Stomach (tissue), 19 donors: ENCODE measurements at places on chromosomes 1 and 21. TPM values are rescaled to one million over a fixed set of nuclear protein-coding genes. Genes with fewer than 3 reads are reported as not detected.

DNA sequence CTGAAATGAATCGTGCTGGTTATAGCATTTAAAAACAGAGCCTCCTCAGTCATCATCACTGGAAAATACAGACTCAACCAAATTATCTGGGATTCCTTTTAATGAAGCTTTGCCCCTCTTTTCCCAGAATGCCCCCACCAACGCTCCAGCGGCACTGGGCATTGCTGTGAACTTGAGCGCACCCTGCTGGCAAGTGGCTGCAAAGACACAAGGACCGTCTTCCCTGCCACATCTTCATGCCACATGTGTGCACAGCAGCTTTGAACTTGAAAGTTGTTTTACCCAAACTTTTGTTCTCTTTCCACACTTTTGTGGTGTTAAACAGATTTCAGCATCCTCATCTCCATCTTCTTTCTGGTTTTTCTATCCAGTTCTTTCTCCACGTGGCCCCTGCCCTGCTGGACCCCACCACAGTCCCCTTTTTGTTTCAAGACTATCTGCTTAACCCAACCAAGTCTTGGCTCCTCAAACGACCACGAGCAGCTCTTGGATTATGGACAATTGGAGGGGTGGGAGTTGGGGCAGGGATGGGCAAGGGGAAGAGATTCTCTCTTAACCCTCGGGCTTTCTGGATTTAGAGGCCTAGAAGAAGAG, 12.8 kb upstream of the LMX1A start:
- H3K4me3 ChIP-seq = no peak overlapping the region
- H3K36me3 ChIP-seq = no peaks in the 10 kb centered on the region
- H3K27me3 ChIP-seq = peaks cover 3% of the 10 kb centered on the region
- DNase-seq = peak; percentile 80
- H3K4me1 ChIP-seq = peaks cover 5% of the 10 kb centered on the region

DNA sequence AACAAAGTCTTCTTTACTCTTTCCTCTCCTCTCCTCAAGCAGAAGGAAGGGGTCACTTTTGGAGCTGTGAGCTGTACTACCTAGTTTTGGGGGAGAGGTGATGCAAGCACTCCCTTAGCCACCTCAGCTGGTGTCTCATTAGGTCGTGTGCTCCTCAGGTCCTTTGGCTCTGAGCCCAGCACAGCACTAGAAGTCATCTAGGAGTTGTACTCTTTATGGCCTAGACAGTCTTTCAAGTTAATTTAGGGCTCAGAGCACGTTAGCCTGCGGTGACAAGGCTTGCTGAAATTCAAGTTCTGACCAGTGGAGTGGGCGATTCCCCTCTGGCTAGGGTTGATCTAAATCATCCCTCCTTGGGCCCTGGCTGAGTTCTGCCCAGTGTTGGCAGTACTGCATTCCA, 48.0 kb upstream of the WDR26 start:
- H3K27ac ChIP-seq = no peak overlapping the region
- no peak for DNase-seq
- H3K4me1 ChIP-seq = no peaks in the 10 kb centered on the region
- H3K27me3 ChIP-seq = no peaks in the 10 kb centered on the region
- H3K4me3 ChIP-seq = no peak overlapping the region

FMOD gene
- total RNA-seq = 14.7 TPM

FAM20B gene
- total RNA-seq = 17.4 TPM

DNA sequence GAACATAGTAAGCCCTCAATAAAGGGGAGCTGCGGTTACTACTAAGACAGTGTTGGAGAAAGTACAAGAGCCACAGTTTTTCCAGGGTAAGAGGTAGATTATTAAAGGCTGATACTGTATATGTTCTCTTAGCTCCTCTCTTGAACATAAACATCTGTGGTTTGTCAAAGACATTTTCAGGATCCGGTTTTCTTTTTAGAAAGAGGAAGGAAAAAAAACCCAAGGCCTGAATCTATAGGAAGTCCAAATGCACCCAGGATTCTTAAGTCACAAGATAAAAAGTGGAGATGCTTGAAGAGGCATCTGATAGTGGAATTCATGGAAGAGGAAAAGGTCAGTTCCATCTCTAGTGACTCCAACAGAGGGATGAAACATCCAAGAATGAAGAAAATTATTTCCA, 24.6 kb upstream of the SLC45A3 start:
- H3K27ac ChIP-seq = no peak overlapping the region
- DNase-seq = no peak
- H3K4me1 ChIP-seq = peaks cover 58% of the 10 kb centered on the region
- H3K27me3 ChIP-seq = no peaks in the 10 kb centered on the region

DNA sequence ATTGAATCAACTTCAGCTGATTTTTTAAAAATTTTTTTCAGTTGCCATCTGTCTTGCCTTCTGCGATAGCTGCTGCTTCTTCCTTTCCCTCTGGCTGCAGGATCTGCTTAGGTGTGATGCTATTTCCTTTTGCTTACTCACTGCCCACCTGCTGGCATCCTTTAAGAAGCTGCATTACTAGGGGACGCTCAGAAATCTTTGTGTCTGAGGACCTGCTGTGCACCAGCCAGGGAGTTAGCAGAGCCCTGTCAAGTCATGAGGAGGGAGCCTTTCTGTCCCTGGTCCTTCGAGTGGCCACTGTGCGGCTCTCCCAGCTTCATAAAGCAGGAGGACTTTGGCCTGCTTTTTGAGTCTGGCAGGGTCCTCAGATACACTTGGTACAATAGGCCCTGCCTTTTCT, 327.8 kb downstream of the USH2A start:
- no peaks in the 10 kb centered on the region for H3K27me3 ChIP-seq
- H3K36me3 ChIP-seq = no peaks in the 10 kb centered on the region
- H3K27ac ChIP-seq = no peak overlapping the region
- DNase-seq = no peak
- no peaks in the 10 kb centered on the region for H3K4me1 ChIP-seq

TEX38 gene
- total RNA-seq = not detected

GRCh38 chr1:72438270-72438669, 155.9 kb upstream of the NEGR1 start:
- H3K36me3 ChIP-seq = no peaks in the 10 kb centered on the region
- H3K27ac ChIP-seq = no peak overlapping the region
- no peaks in the 10 kb centered on the region for H3K4me1 ChIP-seq
- no peak overlapping the region for H3K4me3 ChIP-seq

DNA sequence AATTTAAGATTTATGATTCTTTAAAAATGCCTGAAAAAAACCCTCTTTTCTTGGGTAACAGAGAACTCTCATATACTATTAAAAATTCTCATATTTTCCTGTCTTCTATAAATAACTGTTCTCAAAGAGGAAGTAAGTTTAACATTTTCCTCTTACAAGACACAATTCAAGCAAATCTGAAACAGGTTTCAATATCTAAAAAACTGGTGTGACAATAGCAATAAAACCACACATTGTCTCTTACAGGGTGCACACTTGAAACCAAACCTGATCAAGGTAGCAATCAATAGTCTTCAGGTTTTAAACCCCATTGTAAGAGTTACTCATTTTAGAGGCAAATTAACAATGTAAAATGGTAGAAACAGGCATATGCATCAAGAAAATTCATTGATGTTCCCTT, 28.0 kb downstream of the FUBP1 start:
- H3K4me1 ChIP-seq = peaks cover 34% of the 10 kb centered on the region
- DNase-seq = no peak
- no peaks in the 10 kb centered on the region for H3K27me3 ChIP-seq
- H3K27ac ChIP-seq = no peak overlapping the region

ANGPTL7 gene
- not detected for total RNA-seq

ODR4 gene
- total RNA-seq = 44.2 TPM

DNA sequence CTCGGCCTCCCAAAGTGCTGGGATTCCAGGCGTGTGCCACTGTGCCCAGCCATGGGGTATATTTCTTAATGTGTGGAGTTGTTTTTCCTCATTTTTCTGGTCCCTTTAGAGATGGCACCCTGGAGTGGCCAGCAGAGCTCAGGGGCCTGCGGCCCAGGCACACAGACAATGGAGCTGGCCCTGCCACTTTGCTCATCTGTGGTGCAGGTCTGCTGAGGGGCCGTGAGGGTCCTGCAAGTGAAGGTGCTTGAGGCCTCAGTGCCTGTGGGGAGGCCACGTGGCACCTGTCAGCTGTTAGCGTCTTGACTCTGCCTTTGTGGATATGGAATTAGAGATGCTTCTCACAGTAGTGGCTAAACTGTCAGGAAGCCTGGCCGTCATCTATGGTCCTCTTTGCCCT, 7.5 kb downstream of the COL18A1 start:
- H3K4me3 ChIP-seq = no peak overlapping the region
- no peaks in the 10 kb centered on the region for H3K36me3 ChIP-seq
- no peaks in the 10 kb centered on the region for H3K4me1 ChIP-seq
- no peaks in the 10 kb centered on the region for H3K27me3 ChIP-seq
- no peak overlapping the region for H3K27ac ChIP-seq

CDC42BPA gene
- total RNA-seq = 57.1 TPM

DNA sequence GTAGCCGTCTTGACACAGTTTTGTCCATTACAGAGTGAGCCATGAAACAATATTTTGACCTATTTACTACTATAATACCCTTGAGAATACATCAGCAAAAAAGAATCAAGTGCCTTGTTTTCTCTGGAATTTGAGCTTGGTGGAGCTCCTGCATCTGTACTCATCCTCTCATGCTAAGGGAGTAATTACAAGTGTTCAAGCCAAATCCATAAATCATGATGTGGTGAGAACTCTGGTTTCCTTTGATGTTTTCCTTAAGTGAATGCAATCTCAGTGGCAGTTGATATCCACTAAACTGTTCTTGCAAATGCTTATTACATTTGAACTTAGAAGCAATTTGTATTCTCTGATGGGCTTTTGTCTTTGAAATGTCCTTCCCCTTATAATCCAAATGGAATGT, 824.6 kb upstream of the TMPRSS15 start:
- no peak for DNase-seq
- no peak overlapping the region for H3K4me3 ChIP-seq
- H3K36me3 ChIP-seq = no peaks in the 10 kb centered on the region

DNA sequence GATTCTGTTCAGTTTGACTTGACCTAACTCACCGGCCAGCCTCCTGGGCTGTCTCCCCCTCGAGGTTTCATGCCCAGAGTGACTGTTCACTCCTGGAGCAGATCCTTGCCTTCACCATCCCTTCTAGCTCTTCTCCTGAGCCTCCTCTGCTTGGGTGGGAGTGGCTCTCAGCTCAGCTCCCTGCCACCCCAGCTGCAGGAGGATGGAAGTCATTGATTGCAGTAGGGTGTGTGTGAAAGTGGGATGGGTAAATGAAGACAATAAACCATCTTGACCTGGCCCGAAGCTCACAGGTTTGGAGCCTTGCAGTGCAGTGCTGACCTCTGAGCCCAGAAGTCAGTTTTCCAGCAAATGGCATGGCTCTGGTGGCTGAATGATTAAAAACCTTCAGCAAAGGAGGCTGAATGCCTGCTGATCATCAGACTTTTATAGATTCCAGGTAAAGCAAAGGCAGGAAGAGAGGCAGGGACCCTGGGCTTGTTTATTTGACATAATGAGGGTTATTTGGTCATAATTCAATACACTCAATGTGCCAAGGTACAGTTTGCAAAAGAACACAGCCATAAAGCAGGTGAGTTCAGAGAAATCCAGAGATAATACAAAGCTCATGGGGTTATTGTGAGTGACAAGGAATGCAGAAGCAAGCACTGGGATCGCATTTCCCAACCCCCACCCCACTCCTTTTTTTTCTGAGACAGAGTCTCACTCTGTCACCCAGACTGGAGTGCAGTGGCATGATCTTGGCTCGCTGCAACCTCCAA, 17.5 kb upstream of the TFF3 start:
- no peak overlapping the region for H3K27ac ChIP-seq
- H3K27me3 ChIP-seq = no peaks in the 10 kb centered on the region
- H3K4me1 ChIP-seq = no peaks in the 10 kb centered on the region
- no peak overlapping the region for H3K4me3 ChIP-seq
- no peaks in the 10 kb centered on the region for H3K36me3 ChIP-seq

LCA5L gene
- total RNA-seq = 2.2 TPM

OR2L5 gene
- total RNA-seq = not detected

DNA sequence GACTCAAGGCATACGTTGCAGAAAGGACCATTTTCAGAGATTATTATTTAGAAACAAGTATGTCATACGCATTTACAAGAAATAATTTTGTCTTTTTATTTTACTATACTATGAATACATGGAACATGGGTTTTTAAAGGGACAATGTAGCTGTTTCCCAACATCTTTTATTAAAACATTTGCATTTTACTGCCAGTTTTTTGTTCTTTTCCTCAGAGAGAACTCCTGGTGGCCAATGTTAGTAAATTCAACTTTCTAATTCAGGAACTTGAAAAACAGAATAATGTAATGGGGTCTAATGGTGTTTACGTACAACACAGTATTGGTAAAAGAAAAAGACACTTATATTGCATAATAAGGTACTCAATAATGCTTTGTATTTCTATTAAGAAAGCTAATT, 14.9 kb downstream of the PRDM2 start:
- DNase-seq = no peak
- no peak overlapping the region for H3K4me3 ChIP-seq
- no peaks in the 10 kb centered on the region for H3K4me1 ChIP-seq
- no peak overlapping the region for H3K27ac ChIP-seq

SPATA1 gene
- 1.8 TPM for total RNA-seq

ATF6 gene
- 22.7 TPM for total RNA-seq

MYOC gene
- total RNA-seq = 15.9 TPM

GRCh38 chr1:233656687-233657086, 42.8 kb downstream of the KCNK1 start:
- H3K4me3 ChIP-seq = no peak overlapping the region
- no peaks in the 10 kb centered on the region for H3K36me3 ChIP-seq

GRCh38 chr21:37449302-37449937, 82.8 kb downstream of the DYRK1A start:
- peak overlapping the region; percentile 28 for H3K27ac ChIP-seq
- peaks cover 92% of the 10 kb centered on the region for H3K4me1 ChIP-seq
- H3K4me3 ChIP-seq = no peak overlapping the region
- no peaks in the 10 kb centered on the region for H3K27me3 ChIP-seq
- no peak for DNase-seq

ADAM30 gene
- not detected for total RNA-seq

- peaks cover 91% of the 10 kb centered on the region for H3K4me1 ChIP-seq
- H3K36me3 ChIP-seq = no peaks in the 10 kb centered on the region
- H3K27ac ChIP-seq = peak overlapping the region; percentile 25
These were observed 2.5 kb downstream of the SDC3 start for GRCh38 chr1:30905916-30906620.

GRCh38 chr1:112905395-112906149, 50.4 kb downstream of the SLC16A1 start:
- no peaks in the 10 kb centered on the region for H3K27me3 ChIP-seq
- H3K27ac ChIP-seq = peak overlapping the region; percentile 89
- H3K36me3 ChIP-seq = no peaks in the 10 kb centered on the region
- DNase-seq = peak; percentile 81
- peaks cover 15% of the 10 kb centered on the region for H3K4me1 ChIP-seq

CYP4X1 gene
- 10.6 TPM for total RNA-seq

- H3K27ac ChIP-seq = no peak overlapping the region
- H3K4me3 ChIP-seq = no peak overlapping the region
- no peaks in the 10 kb centered on the region for H3K27me3 ChIP-seq
- peaks cover 62% of the 10 kb centered on the region for H3K36me3 ChIP-seq
- DNase-seq = no peak
These were observed 30.3 kb downstream of the TMEM69 start for GRCh38 chr1:45718289-45718688.
